ENCODE measurements at places on chromosomes 1 and 21.

DNA sequence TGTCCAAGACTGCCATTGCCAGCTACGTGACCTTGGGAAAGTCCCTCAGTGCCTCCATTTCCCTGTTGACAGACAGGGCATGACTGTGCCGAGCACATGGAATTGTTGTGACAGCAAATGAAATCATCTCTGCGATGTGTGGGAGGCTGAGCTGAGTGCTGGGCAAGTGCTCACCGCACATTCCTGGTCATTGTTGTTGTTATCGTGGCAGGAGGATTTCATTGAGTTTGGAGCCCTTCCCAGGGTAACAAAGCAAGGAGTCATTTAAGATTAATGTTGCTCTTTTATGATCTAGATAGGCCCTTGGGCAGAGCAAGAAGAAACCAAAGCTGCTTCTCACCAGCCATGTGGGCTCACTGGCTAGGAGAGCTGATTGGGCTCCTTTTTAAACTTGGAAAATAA, 39.6 kb upstream of the ITPKB start:
- DNase-seq = no peak

DNA sequence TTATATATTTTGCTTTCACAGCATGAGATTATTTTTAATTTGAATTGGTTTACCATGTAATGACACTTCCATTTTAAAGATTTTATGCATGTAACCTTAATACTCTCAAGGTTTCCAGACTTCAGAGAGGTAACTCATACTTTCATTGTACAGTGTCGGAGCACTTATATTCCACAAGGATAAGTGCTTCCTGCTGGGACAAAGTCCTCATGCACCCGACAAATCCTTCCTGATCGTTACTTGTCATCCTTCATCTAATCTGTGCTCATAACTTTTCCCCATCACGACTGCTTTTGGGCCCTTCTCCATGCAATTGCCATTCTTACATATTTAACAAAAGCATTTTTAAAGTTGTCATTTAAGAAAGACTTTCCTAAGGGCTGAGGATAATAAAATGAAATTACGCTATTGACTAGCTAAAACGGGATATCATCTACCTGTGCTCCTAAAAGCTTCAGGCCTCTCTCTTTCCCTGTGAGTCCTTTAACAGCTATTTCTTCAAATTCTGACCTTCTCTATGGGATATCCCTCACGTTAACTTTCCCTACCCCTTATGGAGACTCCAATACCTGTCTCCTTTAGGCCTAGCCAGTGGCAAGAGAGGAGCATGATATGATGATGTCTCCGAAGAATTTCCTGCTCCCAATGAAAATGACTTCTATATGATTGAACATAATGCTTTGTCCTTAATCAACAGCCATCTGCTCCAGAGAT, 59.3 kb downstream of the NCAM2 start:
- no peak for DNase-seq

GRCh38 chr21:43645976-43646375, 13.3 kb downstream of the HSF2BP start:
- DNase-seq = no peak

DNA sequence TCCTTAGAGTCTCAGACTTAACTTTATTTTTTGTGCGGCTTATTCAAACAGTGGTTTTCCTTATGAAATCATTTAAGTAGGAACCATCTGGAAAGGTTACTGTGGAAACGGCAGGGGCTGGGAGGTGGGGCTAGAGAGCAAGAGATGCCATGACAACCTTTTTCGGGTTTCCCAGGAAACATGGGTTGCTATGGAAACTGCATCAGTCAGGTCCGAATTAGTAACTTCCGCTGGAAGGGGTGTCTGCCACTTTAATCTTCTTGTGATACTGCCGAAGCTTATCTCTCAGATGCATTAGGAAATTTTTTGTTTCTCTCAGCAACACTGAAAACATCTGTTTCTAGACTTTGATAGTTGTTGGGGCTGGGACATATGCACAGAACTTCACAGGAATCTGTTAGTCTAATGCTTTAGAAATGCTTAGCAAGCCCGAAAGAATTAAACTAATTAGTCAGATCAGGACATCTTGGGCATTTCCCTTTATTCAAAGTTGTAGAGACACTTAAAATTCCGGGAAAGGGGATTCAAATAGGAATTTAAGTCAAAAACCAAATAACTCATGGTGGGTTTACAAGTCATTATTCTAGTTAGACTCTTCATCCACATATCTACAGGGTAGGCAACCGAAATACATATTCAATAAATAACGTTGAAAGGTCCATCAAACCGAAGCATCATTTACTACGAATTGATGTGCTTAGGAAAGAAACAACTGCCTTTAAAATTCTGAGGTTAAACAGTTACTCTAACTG, 2.6 kb downstream of the KCNA3 start:
- DNase-seq = no peak

DNA sequence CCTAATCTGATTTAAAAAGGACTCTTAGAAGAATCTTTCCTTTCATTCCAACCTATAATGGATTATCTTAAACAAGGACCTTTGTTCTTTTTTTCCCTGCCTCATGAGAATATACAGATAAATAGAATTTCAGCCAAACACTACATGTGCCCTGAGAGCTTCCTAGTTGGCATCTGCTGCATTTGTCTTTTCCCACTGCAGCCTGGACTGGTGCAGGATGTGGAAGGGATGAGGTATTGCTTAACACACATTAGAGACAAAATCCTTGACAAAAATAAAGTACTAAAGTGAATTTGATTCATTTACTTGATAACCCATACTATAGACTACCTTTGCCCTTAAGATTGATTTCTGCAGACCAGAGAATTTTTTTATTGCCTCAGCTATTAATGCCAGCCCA, 59.5 kb downstream of the PALMD start:
- no peak for DNase-seq

Data from D721Med (cell line).